A549 treated with CORT108297 at 1 μM for 4 hours (cell line): ENCODE measurements at places on chromosomes 12 and 14. TPM values are rescaled to one million over a fixed set of nuclear protein-coding genes. Genes with fewer than 3 reads are reported as not detected.

FOXJ2 gene
- 6.8 to 9.6 TPM (median 9.2 TPM) in 5 replicates for total RNA-seq

ANGEL1 gene
- total RNA-seq, result 6.2 to 9.4 TPM (median 9.1 TPM) in 5 replicates

BHLHE41 gene
- total RNA-seq, result 0.66 to 2.5 TPM (median 0.85 TPM) in 5 replicates

TSPAN19 gene
- not detected in 5 replicates for total RNA-seq
